Cardiac septum (tissue), 1 donor: ENCODE measurements at places on chromosomes 4 and X.

GRCh38 chr4:94208266-94208665 lies 601 bp downstream of the SMARCAD1 start:
- DNase-seq: no peak

- no peak for DNase-seq
Observed at GRCh38 chrX:55033429-55033828, 2.7 kb upstream of the ALAS2 start.

DNA sequence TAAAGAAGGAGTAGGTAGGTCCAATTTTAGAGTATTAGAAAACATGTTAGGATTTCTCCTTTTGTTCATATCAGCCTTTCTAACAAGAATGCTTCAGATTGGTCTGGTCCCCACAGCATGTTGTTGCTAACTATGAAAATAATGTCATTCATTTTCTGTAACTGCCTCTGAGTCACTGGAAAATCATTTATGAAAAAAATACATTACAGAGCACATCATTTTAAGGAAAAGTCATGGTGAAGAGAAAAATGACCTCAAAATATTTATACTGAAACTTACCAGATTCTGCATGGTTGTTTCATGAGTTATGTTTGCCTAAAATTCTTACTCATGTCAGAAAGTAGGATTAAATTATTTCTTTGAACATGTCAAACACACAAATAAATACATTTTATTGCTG lies 35.2 kb downstream of the DTHD1 start:
- no peak for DNase-seq

DNA sequence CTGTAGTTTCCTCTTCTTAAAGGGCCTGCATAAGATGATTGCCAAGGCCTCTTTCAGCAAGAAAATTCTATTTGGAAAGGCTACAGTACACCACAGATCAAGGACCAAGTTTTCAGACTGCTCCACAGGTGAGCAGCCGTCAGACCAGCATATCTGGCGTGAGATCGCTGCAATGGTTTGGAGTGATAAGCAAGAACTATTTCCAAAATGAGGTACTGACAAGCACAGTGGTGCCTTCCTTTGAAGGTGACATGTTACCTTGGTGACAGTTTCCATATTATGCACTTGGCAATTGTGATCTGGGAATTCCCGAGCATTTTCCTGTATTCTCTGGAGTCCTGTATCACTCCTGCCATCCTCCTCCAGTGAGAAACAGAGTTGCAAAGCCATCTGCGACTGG lies 7.3 kb upstream of the TMEM150C start:
- DNase-seq: no peak

DNA sequence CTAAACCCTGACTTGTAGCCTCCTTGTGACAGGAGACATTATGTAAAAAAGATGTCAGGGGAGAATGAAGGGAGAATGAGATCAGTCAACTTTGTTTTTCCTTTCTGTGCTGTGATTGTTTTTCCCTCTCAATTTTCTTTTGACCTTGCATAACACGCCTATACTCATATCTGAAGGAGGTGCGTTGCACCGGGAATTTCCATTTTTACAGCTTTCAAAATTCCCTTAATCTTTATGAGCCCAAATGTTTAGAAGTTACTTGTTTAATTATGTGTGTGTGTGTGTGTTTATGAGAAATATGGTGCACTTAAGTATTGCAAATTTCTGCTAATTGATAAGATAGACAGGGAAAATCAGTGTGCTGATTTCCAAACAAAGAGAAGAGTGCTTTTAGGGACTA lies 21.6 kb downstream of the SYNPO2 start:
- no peak for DNase-seq

- DNase-seq: no peak
Observed at GRCh38 chrX:29659911-29660310, 555.5 kb upstream of the MAGEB2 start.

DNA sequence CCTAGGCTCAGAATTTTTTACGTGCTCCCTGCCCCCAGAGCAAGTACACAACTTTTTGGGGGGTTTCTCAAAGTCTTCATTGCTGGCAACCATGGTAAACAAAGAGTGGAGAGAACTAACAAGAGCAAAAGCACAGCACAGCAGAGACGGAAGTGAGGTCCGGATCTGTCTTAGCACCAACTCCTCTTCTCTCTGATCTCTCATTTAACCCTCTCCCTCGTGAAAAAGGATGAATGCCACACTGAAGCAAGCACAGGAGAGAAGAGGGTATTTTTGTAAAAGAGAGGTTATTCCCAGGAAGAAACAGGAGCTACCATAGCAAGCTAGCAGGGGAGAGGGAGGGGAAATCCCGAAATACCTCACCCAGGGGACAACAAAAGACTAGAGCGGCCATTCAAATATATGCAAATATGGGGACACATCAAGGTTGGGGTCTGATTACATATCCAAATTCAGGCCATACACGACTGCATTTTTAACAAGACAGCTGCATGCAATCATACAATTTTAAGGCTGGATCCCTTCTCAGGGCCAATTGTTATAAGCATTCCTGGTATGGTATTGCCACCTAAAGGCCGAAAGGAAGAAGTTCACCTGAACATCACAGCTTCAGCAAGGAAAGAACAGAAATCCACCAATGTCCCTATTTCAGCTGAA lies 46.6 kb downstream of the CD40LG start:
- no peak for DNase-seq

DNA sequence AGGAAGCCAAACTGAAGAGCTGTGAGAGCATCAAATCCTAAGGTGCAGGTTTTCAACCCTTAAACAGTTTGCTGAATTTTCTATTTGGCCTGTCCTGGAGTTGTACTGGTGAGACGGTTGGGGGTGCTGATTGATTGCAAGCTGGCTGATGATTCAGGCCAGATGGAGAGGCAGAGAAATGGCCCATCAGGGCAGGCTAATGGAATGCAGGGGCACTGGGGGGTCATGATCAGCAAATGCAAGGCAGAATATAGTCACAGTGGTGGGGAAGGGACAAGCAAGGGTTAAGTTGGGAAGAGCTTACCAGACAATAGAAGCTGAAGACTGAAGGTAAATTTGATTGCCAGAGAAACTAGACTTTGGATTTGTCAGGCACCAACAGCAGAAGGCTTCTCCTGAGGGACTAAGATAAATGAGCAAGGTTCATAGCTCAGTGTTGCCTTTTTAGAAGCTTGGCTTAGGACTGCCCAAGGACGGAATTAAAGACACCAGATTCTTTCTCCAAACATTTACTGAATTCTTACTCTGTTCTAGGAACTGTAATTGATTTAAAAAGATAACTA lies 4.3 kb upstream of the AADAT start:
- no peak for DNase-seq

GRCh38 chr4:37685161-37685822 lies 884 bp downstream of the RELL1 start:
- no peak for DNase-seq
